ENCODE measurements at places on chromosomes 7 and 10.

DNA sequence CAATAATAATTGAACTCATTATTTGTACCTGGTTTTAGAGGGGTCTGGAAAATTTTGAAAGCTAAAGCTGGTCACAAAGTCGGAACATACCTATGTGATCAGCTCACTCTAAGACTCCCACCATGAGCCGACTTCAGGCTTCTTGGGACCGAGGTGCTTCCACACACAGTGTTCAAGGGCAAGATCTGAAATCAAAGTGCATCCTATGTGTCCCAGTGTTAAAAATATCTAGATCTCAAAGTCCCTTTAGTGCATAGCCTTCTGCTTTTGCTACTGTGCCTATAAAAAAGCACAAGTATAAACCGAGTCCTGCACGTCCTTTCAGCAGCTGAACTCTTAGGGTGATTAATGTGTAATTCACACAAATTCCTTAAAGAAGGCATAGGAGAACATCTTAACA is 43.5 kb upstream of the FXYD4 start:
- no peak for DNase-seq

DNA sequence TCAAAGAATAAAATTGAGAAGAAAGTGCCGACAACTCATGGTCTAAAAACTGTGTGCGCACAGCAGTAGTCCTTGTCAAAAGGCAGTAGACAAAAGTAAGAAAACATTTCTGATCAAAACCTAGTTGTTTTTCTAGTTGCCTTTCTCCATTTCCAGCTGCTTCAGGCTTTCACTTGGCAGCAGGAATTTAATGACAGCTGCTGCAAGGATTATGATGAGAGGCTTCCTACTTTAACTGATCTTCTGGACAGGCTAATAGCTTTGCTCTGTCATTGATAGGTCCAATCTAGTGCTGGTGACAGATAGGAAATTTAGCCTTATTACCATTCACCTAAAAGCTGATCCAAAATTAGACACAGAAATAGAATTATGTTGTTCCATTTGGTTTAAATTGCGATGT is 110.7 kb upstream of the SEMA3C start:
- no peak for DNase-seq

DNA sequence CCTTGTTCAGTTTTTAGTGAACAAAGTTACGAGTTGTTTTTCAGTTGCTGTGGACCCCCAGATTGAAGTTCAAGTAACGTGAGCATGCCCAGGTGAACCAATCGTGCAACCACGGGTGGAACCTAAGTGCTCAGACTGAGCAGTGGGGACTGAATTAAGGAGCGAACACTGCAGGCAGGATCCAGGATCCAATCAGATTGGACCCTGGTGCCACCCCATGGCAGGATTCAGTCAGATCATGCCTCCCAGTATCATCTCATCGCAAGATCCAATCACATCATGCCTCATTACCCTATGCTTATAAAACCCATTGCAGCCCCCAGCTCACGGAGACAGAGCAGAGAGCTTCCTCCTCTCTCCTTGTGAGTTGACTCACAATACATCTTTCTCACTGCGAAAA is 80.9 kb downstream of the PFKFB3 start:
- DNase-seq: no peak

DNA sequence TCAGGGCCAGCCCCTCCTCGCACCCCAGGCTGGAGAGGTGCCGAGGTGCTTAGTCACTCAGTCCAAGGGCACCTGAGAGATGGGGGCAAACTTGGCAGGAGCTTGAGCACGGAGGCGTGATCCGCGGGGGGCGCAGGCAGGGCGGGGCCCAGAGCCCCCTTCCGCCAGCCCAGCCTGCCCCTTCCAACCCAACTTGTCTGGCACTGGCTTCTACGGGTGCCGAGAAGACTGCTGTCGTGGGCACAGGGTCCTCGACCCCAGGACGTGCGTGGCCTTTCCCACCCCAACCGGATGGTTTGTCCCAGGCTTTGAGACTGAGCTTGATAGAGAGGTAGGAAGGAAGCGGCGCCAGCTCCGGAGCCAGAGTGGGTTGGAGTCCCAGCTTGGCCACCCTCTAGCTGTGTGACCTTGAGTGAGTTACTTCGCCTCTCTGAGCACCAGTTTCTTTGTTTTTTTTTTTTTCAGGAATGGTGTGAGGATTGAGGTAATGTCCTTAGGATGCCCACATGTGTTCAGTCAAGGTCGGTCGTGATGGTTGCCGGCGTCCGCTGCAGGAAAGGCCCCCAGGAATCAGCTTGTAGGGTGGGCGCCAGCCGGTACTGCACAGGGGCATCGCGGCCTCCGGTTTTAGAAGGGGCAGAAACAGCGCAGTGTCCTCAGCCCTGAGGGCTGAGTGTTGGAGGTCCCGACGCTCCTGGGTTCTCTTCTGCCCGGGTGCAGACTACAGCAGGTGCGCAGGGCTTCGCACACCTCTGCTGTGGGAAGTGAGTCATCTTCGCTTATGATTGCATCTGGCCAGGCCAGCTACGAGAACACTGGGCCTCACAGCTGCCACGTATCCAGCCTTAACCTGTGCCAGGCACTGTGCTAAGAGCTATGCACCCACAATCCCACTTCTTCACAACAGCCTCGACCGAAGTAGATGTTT is 28.6 kb upstream of the VAX1 start:
- no peak for DNase-seq

DNA sequence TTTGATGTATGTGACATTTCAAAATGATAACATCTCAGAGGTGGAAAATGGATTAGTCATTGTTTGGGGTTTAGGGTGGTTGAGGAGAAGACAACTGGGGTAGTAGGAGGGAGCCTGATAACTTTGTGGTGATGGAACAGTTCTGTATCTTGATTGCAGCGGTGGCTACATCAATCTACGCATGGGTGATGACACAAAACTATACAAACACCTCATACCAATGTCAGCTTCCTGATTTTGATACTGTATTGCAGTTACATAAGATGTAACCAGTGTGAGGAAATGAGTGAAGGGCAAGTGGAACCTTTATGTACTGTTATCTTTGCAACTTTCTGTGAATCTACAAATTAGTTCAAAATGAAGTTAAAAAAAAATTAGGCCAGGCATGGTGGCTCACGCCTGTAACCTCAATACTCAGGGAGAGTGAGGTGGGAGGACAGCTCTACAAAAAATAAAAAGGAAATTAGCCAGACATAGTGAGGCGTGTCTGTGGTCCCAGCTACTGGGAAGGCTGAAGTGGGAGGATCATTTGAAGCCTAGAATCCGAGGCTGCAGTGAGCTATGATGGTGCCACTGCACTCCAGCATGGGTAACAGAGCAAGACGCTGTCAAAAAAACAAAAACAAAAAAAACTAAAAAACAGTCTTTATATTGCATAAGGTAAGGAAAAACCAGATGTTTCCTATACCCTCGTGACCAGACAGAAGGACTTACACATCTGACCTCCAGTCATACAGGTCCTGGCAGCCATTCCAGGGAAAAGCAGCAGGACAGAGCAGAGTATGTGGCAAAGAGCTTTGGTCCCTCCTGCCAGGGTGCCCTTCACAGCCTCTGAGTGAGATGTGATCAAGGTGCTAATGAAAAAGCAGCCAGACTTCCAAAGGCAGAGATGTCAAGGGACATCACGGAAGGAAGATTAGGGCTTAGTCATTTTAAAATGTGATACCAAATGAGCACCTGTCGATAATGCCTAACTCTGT is 50.8 kb downstream of the CYTH3 start:
- DNase-seq: no peak

DNA sequence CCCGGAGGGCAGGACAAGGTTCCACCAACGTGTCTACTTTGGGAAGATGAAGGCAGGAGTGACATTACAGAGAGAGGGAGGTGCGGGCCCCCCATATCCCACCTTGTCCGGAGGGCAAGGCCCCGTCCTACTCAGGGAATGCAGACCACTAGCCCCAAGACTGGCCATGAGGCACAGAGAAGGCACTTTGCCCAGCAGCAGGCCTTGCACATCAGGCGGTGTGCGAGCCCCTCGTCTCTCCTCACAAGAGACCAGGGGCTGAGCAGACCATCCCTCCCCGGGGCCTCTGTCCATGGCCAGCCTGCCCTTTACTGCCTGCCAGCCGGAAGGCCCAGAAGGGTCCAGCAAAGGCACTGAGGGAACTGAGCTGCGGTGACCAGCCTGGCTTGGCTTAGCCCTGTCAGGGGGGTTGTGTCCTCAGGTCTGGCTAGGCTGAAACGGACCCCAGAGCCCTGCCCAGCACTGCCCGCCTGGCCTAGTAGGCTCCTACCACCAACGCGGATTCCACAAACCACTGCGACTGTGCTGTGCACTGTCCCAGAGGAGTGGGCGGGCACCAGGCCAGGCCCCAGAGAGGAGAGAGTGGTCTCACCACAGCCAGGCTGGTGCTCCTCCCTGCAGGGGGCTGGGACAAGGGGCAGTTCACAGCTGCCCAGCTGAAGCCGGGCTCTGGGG is 16.7 kb downstream of the CAMK2B start:
- DNase-seq: no peak

DNA sequence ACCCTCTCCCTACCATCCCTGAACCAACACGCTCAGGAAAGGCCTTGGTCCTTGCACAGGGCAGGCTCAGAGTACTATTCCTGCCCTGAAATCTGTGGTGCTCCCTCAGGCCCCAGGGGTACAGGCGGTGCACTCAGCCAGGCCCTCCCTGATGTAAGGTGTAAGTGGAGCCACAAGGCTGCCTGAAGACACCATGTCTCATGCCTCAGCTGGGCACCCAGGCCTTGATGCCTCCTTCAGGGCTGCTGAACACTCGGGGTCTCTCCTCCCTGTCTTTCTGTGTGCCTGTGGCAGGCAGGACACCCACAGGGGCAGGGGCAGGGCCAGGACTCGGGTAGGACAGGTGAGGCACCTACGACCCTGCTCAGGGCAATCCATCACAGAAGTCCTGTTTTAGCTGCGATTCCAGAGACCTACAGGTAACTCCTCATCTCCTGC is 22.9 kb upstream of the ANTXRL start:
- no peak for DNase-seq

- no peak for DNase-seq
Measured at GRCh38 chr10:43407148-43407575, 1.8 kb downstream of the HNRNPF start.

- no peak for DNase-seq
Measured at GRCh38 chr7:155985518-155986250, 173.4 kb upstream of the SHH start.

- no peak for DNase-seq
Measured at GRCh38 chr10:28965937-28966336, 288.6 kb downstream of the BAMBI start.

GRCh38 chr7:127770885-127771284 is 118.9 kb downstream of the SND1 start:
- DNase-seq: no peak

- DNase-seq: no peak
Measured at GRCh38 chr7:50954716-50955115, 172.0 kb upstream of the GRB10 start.

GRCh38 chr7:2688409-2689342 is 674 bp downstream of the AMZ1 start:
- DNase-seq: no peak

DNA sequence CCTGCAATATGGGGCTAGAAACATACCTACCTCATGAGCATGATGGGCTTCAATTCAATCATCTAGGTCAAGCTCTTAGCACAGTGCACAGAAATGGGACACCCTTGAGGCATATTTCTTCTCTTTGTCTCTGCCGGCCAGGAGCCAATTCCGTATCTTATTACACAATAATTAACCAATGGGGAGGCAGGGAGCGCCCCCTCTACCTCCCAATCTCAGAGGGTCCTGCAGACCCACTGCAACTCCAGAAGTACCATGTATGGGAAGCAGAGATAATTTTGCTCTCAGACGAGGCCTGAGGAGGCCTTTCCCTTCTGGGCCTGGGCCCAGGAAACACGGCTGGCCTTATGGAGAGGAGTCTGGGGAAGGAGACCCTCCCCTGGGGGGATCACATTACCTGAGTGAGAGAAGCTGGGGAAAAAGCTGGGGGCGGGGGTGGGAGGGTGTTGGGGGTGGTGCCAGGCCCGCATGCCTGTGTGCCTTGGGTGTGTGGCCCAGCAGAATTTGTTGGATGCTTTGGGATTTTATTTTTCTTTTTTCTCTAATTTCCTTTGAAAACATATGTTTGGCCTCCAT is 155.5 kb downstream of the UBE2H start:
- no peak for DNase-seq

DNA sequence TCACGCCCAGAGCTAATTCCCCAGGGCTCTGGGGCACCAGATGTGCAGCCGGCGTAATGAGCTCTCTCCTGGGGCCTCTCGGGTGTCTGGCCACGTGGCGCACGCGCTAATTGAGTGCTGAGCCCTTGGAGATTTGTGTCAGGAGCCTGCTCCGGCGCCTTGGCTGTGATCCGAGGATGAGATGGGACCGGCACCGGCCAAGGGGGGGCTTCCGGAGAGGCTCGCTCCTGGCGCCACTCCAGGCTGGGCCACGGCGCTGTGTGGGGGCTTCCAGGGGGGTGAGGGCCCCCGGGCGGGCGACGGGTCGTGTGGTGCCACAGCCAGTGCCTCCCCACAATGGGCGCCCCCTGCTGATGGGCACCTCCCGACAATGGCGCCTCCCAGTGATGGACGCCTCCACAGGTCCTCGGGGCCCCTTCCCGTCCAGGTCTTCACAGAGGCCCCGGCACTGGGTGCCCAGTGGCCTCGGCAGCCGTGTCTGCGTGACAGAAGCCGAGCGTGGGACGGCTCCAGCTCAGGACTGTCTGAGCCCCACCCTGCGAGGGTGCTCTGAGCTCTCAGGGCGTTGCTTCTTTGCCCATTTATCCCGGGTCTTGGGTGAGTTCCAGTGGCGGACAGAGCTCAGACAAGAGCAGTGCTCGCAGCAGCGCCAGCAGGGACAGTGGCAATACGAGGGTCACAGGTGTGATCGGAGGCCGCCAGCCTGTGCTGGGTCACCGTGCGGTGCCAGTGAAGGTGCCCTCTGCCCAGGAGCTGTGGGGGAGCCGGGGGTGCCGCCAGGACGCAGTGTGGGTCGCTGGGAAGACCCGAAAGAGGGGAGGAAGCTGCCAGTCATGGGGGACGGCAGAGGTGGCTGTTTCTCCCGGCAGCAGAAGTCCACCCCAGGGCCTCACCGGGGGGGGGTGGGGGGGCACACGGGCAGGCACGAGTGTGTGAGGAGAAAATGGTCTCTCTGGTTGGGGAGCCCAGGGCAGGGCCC is 8.2 kb upstream of the NKX6-2 start:
- DNase-seq: no peak
